SJSA1 (cell line): ENCODE measurements at places on chromosomes 5 and 9. TPM values are rescaled to one million over a fixed set of nuclear protein-coding genes. Genes with fewer than 3 reads are reported as not detected.

DNA sequence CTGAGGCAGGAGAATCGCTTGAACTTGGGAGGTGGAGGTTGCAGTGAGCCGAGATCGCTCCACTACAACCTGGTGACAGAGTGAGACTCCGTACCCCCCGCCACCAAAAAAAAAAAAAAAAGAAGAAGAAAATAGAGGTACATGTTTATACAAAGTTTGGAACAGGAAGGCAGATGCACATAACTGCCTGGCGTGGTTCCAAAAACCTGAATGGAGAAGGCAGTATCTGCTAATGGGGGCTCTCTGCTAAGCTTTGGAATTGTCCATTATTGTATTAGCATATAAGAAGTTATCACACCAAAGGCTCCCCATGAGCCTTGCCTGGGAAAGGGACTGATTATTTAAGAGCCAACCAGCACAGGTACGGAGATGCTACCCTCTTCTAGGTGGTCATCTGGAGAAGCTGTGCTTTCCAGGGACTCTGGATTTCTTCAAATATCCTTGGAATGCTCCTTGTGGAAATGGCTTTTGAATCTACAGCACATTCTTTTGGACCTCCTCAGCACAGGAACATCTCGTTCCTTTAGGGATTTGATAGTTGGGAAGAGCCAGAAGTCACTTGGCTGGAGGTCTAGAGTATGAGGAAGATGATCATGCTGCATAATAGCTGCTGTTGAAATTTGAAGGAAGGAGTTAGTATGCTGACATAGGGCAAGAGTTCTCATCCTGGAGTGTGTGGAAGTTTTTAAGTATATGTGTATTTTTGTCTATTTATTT lies 42.5 kb upstream of the ABCA1 start:
- no peak for DNase-seq

Gene OTP
- not detected in 2 replicates for total RNA-seq

Gene UBAC1
- 51.6 and 59.6 TPM in 2 replicates for total RNA-seq

GRCh38 chr5:10977011-10977410 lies 216.0 kb upstream of the DAP start:
- DNase-seq: no peak

- DNase-seq: no peak
Observed at GRCh38 chr5:156394642-156395305, 67.8 kb downstream of the SGCD start.

GRCh38 chr9:130835441-130836298 lies 616 bp downstream of the ABL1 start:
- peak; percentile 63 for DNase-seq

- no peak for DNase-seq
Observed at GRCh38 chr5:155886311-155887031, 440.5 kb upstream of the SGCD start.

Gene PCDHA4
- 0.50 TPM in 1 of 2 replicates, not detected in the other for total RNA-seq

DNA sequence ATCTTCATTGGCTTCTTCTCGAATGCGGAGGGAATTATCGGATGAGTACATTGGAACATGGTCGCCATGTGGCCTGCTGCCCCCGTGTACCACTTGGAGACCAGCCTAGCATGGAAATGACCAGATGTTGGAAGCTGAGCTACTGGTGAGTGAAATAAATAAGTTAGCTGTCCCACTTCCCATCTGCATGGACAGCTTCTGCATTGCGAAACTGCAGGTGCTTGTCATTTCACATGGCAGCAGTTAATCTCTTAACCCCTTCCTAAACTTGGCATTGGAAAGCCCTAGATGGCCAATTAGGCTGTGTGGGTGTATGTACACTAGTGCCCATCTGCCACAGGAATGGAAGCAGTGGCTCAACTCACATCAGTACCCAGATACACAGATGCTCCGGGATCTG lies 246.6 kb upstream of the IL12B start:
- DNase-seq: no peak

Gene LRRC70
- total RNA-seq: 0.71 and 1.1 TPM in 2 replicates

- DNase-seq: no peak
Observed at GRCh38 chr9:70013598-70014196, 30.0 kb upstream of the MAMDC2 start.

DNA sequence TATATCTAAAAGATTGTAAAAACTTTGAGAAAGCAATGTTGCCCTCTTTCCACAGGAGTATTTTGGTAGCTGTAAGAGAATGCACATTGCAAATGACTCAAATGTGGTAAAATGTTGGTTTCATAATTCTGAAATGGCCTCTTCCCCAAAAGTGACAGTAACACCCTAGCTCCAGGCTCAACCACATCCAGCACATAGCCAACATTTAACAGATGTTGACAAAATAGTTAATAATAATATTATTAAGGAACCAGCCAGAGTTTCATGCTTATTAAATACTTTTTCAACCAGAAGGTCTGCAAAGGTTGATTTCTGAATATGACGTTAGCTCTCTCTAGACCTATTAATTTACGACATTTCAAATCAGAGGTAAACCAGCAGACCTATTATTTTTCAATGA lies 1.3 kb downstream of the ANXA1 start:
- no peak for DNase-seq

DNA sequence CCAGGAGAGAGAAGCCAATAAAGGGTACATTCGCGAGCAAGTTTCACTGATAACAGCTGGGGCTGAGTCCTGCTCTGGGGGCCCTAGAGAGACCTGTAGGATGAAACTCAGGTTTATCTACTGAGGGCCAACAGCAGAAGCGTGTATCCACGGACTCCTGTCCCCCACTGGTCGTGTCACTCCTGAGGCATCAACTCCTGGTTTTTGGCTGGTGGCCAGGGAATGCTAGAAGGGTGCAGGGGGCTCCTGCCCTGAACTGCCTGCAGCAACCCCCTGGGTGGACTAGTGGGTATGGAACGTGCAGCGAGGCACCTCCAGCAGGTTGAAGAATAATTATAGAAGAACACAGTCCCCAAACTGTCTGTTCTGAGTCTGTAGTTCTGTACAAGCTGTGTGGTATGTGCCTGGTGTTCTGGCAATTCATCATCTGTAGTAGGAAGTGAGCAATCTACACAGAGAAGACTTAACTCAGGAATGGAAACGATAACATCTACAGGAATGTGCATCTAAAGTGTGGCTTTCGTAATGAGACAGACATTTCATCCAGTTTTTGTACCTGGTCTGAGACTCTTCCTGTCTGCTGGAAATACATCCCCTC lies 64.5 kb upstream of the GNA14 start:
- peak; percentile 73 for DNase-seq

DNA sequence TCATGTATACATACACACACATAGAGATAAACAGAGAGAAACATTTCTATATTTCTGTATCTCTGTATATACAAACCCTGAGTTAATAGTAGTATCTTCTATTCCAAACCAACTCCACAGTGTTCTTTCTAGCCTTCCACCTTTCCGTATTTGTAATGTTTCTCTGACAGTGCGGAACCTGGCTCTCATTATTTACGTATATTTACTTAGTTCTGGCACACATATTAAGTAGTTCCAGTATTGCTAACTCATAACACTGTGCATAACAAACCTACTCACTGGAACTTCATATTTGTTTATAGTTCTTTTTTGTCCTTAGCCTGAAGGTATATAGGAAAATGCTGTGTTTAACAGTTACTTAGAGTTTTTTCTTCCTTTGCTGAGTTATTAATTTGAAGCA lies 6.5 kb downstream of the OGN start:
- DNase-seq: no peak

GRCh38 chr5:145811834-145812625 lies 23.1 kb downstream of the PRELID2 start:
- no peak for DNase-seq

- no peak for DNase-seq
Observed at GRCh38 chr5:91474201-91474600, 91.1 kb upstream of the ARRDC3 start.

- DNase-seq: no peak
Observed at GRCh38 chr9:123033864-123034601, 566 bp downstream of the GPR21 start.

Gene QRFP
- not detected in 2 replicates for total RNA-seq

GRCh38 chr5:20692913-20693312 lies 704.9 kb upstream of the CDH18 start:
- DNase-seq: no peak

Gene KIF12
- total RNA-seq: 0.13 and 0.85 TPM in 2 replicates

DNA sequence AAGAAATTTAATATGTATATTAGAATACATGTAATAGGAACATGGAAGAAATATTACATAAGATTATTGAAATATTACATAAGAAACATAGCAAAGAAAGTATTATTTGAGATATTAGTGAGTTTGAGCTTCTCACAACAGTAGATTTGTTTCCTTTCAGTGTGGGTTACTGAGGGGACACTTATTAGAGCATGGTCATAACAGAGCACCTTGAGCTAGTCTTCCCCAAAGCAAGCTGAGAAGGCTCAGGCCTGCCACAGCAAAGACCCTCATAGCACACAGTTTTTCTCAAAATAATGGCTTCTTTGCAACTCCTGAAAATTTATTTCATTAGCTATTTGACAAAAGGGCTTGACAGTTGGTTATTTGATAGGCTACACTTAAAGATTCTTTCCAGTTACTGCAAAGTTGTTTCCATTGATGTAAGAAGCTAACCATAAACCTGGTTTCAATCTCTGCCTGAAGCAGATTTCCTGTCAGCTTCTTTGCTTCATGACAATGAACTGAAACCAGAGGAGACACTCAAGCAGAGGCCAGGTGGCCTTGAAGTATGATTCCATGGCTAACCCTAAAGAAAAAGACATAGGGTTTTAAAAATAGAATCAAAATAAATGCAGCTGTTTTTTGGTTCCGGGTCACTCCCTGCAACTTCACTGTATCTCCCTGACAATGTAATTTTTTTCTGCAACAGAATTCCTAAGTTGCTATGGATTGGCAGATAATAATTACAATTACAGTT lies 68.6 kb downstream of the ERMP1 start:
- no peak for DNase-seq

Gene SLC6A18
- not detected in 2 replicates for total RNA-seq

- no peak for DNase-seq
Observed at GRCh38 chr9:122382901-122383850, 12.4 kb downstream of the PTGS1 start.

- DNase-seq: no peak
Observed at GRCh38 chr9:76115982-76116646, 225.6 kb downstream of the PCSK5 start.

DNA sequence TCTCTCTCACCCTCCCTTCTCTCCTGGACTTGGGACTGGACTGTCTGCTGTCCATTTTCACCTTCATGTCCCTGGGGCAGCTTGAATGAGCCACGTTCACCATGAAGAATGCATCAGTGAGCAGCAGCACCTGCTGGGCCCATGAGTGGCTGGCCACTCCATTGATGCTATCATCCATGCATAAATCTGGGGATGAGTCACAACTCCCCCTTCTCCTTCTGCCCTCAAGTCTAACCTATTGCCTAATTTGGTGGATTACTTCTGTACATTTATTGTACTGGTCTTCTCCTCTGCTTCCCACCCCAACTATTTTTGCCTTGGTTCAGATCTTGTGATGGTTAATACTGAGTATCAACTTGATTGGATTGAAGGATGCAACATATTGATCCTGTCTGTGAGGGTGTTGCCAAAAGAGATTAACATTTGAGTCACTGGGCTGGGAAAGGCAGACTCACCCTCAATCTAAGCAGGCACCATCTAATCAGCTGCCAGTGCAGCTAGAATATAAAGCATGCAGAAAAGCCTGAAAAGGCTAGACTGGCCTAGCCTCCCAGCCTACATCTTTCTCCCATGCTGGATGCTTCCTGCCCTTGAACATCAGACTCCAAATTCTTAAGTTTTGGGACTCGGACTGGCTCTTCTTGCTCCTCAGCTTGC lies 46.7 kb downstream of the GDNF start:
- no peak for DNase-seq

DNA sequence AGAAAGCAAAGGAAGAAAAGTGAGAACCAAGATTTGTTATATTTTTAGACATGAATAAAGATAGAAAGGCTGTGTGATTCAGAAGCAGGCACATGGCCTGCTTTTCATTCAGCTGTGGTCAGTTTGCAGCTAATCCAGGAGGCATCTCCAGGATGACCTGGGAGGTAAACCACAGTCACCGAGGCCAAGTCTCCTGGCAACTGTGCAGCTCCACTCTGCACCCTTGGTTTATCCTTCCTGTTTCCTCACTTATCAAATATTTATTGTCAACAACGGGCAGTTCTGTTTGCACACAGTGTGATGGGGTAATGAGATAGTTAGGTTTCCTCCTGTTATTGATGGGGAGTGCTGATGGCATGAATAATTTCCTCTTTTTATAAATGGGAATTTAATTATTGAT lies 243.0 kb downstream of the PSAT1 start:
- peak; percentile 66 for DNase-seq

DNA sequence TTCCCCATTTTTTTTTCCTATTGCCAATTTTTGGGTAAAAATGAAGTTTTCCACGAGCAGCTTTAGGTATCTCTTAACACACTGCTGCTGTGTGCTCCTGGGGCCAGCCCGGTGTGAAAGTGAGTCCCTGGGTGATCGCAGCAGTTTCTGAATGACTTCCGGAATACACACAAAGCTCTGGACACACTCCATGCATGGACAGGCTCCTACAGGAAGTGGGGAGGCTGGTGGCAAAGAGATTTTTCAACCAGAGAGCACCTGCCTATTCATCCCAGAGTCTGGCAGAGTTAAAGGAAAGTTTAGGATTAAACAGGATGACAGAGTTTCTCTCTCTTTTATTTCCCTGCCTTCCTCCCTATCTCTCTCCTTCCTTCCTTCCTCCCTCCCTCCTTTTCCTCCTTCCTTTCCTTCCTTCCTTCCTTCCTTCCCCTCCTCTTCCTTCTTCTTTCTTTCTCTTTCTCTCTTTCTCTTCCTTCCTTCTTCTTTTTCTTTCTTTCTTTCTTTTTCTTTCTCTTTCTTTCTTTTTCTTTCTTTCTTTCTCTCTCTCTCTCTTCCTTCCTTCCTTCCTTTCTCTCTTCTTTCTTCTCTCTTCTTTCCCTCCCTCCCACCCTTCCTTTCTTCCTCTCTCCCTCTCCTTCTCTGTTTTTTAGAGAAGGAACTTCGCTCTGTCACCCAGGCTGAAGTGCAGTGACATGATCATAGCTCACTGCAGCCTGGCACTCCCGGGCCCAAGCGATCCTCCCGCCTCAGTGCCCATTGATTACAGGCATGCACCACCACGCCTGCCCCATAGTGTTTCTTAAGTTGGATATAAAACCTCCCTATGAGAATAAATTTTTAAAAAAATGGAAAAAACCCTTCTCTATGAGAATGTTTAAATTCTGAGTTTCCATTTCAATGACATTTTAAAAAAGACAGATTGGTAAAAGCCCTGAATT lies 38.7 kb upstream of the UBTD2 start:
- no peak for DNase-seq

DNA sequence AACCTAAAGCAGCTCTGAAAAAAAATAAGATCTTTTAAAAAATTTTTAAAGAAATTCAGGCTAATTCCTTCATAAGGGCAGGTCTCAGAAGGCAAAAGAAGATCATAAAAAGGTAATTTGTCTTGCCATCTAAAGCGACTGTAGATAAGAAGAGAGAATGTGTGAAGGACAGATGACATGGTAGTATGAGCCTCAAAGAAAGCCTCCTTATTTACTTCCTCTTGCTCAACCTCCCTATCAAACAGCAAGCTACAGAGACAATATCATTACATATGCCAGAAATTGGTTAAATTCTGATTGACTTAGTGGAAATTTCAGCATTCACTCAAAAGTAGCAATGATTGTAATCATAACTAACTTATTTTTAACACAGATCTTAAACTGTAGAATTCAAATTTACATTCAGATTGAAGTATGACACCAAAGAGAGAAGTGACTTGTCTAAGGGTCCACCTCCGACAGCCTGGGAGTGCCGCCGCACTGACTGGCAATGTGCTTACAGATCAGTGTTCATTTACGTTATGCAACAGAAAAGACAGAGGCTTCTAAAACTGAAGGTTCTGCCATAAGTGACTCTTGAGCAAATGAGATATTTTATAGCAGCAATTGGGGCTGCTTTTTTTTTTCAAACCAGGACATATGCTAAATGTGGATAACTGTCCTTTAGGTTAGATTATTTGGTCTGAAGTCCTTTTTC lies 132.0 kb downstream of the CEMIP2 start:
- no peak for DNase-seq

Gene PRSS3
- total RNA-seq: not detected in 2 replicates
